ENCODE measurements at places on chromosomes 2 and 18.

DNA sequence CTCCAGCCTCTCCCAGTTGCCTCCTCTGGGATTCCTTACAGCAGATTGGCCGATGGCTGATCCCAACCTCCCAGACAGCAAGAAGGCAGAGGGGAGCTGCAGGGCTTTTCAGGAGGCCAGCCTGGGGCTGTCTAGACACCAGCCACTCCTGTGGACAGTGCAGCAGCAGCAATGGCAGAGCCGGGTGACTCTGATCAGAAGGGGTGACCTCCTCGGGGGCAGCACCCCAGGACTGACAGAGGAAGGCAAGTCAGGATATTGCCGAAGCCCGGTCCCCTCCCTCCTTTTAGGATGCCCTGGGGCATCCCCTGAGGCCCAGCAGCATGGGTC, 84.5 kb downstream of the INHBB start:
- no peak for DNase-seq

- DNase-seq, result no peak
Observed at GRCh38 chr18:47968006-47968676, 37.7 kb upstream of the SMAD2 start.

DNA sequence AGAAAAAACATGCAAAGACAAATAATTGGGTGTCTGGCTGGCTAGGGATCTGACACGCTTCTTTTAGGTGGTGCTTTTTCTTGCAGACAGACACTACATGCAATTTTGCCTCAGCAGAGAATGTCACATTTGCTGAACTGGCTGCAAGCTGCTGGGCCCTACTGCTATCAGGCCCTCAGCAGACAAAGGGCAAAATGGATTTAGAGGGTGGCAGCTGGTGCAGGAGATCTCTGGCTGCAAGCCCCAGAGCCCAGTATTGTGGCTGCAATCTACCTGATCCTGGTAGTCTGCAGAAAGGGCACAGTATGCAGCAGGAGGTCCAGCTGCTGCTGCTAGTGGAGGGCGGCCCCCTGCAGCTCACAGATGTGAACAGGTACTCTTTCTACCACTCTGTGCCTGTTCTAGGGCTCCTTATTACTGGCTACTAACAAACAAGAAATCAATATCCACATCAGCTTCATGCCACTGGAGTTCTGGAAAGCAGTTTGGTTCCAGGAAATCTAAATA, 796.7 kb upstream of the CELF4 start:
- DNase-seq, result no peak

GRCh38 chr2:81940266-81940955, 1635.9 kb upstream of the LRRTM1 start:
- DNase-seq, result no peak

DNA sequence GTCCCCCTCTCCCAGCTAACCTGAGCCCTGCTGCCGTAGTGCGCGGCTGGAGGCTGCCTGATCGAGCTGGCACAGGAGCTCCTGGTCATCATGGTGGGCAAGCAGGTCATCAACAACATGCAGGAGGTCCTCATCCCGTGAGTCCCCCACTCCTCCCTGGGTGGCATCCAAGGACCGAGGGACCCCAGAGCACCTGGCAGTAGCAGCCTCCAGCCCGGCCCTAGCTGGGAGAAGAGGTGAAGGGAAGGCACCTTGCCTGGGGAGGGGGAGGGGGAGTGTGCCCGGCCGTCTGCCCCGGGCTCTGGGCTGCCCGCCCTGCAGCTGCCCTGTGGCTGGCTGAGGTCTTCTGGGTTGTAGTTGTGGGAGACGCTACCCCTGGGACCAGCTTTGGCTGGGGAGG, 26.3 kb downstream of the ANO7 start:
- DNase-seq, result no peak

- DNase-seq, result no peak
Observed at GRCh38 chr2:128520791-128521190, 202.1 kb upstream of the HS6ST1 start.

DNA sequence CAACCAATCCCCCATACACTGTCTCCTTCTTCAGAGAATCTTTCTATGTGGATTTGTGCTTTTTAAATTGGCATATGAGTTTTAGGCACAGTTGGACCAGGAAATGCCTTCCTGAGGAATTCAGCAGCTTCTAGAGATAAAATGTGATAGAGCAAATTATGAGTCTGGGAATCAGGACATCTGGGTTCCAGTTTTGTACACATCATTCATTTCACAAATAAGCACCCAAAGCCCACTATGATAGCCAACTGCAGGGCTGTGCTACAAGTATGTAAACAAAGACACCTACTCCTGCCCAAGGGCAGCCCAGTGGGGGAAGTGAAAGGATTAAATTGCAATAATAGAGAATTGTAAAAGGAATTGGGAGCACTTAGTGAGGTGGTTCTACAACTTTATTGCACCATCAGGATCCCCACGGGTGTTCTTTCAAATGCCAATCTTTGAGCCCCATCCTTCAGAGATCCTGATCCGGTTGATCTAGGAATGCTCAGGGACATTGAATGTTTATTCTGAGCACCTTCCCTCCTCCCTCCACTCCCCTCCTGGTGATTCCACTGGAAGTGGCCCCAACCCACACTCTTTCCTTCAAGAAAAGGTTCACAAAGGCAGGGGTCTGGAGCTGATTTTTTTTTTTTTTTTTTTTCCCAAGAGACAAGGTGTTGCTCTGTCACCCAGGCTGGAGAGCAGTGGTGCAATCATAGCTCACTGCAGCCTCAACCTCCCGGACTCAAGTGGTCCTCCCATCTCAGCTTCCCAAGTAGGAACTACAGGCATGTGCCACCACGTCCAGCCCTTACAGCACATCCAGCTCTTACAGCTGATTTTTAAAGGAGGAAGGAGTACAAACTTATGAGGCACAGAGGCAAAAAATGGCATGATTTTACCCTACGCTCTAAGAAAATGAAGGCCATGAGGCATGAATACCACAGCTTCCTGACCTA, 11.1 kb upstream of the KCMF1 start:
- DNase-seq, result no peak

DNA sequence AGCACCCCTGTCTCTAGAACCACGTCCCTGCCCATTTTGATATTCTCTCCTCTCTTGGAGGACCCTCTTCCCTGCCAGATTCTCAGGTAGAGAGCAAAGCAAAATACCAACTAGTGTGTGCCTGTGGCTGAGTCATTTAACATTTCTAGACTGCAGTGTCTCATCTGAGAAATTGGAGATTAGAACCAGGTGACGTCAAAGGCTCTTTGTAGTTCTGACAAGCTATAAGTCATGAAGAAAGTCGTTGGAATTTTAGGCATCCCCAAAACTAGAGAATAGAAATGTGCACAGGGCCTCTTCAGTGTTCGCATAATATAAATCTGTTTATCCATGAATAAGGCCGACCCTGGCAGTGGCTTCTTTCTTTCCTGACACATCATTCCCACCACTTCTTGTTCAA, 74.4 kb upstream of the TANC1 start:
- DNase-seq, result no peak

- DNase-seq, result no peak
Observed at GRCh38 chr2:47014564-47015051, 99.0 kb upstream of the MCFD2 start.

- no peak for DNase-seq
Observed at GRCh38 chr2:81942136-81942680, 1637.7 kb upstream of the LRRTM1 start.

DNA sequence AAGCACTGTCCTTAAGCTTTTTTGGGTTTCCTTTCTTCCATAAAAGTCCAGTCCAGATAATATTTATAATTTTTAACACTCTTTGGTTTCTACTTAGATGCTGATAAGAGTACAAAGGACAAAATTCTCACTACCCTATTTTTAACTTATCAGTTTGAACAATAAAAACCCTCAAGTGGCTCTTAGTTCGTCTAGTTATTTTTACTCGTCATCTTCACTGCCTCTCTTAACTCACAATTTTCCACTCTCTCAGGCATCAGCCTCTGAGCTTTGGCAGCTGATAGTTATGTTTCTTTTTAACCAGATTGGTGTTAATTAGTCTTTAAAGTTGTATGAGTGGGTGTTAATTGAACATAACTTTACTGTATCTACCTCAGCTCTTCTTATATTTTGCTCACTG, 517.1 kb upstream of the SYT4 start:
- no peak for DNase-seq

DNA sequence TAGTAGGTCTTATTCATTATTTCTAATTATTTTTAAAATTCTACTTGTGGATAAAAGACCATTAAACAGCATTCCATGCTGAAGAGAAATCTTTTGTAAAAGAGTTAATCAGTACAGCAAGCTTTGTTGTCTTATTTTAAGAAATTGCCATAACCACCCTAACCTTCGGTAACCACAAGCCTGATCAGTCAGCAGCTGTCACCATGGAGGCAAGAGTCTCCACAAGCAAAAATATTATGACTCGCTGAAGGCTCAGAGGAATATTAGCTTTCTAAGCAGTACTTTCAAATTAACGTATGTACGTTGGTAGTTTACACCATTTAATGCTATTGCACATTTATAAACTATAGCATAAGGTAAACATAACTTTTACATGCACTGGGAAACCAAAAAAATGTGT, 650.5 kb upstream of the LINC00305 start:
- DNase-seq, result no peak

DNA sequence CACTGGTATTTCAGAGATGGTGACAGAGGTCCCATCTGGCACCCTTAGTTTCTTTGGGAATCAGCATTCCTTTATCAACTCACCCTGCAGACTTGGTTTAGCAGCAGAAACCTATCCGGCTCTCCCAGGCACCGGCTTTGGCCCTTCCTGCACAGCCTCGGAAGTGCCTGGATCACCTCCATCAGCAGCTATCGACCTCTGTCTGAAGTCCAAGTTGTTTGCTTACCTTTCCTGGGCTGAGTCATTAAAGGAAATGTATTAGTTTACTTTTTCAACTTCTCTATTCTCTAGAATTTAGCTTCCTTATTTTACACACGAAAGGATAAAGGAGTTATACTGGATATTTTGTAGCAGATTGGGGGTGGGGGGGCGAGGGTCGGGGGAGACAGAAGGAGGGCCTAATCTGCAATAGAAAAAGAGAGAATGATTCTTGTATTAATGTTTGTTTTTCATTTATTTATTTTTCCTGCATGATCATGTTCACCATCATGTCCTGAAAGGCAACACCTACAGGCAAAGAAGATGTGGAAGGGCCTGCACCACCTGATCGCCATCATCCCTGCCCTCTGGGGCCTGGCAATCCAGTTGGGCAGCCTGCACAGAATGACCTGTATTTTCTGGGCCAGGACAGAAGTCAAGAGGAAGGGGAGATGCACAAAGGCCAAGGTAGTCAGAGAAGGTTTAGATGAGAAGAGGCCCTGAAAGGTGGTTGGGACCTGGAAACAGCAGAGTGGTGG, 22.1 kb upstream of the MAT2A start:
- no peak for DNase-seq

GRCh38 chr2:12720278-12720620, 3.5 kb downstream of the TRIB2 start:
- no peak for DNase-seq

DNA sequence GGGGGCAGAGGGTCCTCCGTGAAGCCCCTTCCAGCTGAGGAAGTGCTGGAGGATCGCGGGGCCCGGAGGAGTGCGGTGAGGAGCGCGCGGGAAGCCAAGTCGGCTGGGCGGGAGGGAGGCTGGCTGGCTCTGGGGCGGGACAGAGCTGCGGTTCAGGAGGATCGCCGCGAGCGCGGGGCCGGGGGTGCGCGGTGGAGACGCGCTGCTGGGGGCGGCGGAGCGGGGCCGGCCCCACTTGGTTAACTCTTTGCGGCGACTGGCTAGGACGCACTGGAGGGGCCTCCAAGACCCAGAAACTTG, 464 bp downstream of the CYBRD1 start:
- no peak for DNase-seq

- DNase-seq, result no peak
Observed at GRCh38 chr2:215332872-215333595, 21.2 kb downstream of the ATIC start.

DNA sequence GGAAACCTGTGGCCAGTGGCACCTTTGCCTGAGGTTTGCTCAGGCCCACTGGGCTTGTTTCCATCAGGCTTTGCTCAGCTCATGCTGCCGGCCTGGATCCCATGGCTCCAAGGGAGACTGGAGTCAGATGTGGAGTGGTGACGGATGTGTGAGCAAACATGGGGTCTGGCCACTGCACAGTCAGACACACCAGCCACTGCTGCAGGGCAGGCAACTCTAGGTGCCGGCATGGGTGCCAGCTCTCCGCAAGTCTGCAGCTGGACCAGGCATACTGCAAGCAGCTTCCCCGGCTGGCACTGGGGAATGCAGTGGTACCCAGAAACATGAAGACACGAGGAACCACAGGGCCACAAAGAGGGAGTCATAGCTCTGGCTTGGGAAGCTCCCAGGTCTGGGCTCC, 37.4 kb downstream of the TDRD15 start:
- no peak for DNase-seq

DNA sequence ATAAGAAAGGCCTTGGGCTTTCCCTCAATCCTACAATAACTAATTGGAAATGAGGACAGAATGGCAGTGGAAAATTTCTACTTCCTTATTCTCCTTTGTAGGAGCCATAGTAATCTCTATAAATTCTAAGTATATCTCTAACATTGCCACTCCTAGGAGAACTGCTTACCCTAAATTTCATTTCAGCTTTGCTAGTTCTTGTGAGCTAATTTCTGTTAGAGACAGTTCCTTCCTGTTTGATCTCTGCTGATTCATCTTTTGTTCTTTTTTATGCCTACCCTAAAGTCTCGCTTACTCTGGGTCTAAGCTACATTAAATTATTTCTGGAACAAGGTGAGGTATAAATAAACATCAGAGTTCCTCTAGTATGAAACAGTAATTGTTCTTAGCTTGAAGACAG, 25.7 kb downstream of the ABHD3 start:
- DNase-seq, result no peak

DNA sequence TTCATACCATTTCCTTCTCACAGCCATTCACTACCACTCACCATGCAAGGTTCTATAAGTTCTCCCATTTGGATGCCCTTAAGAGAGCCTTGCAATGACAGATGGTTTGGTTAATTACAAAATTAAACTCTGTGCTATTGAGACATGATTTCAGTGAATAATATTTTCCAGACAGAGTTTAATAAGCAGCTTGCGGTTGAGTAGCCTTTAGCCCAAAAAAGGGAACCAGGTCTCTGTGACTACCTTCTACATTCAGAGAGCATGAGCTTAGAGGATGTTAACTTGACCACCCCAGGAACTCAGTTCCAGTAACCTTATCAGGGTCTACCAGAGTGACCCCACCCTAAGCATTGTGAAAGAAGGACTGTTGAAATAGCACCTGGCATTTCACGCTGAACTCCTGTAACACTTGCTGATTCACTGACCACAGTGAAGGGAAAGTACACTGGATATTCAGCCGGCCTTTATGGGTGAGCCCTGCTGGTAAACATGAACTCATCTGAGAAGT, 1173.1 kb upstream of the ZEB2 start:
- no peak for DNase-seq

GRCh38 chr2:13638181-13638580, 921.4 kb downstream of the TRIB2 start:
- no peak for DNase-seq

Measured in activated T-cell treated with anti-CD3 and anti-CD28 coated beads, Interleukin-2, amount 50 U/mL, for 4 hours (primary cell).